Type B pancreatic cell (in vitro differentiated cells): ENCODE measurements at places on chromosomes 6 and 20.

DNA sequence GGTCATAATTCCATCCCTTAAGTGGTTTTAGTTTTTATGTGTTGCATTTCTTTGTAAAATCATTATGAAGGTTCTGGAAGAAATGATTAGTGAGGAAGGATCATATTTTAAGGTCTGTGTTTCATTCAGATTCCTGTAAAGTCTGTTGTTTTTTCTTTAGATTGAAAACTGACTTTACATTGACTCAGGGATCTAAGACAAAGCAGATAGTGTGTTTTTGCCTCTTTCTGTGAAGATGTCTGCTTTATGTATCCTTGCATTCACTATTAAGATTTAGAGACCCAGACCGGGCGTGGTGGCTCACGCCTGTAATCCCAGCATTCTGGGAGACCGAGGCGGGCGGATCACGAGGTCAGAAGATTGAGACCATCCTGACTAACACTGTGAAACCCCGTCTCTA is 225.7 kb downstream of the SAMD5 start:
- H3K4me3 ChIP-seq = no peak overlapping the region
- H3K4me1 ChIP-seq = peaks cover 13% of the 10 kb centered on the region
- H3K27me3 ChIP-seq = no peaks in the 10 kb centered on the region
- no peak for DNase-seq
- no peaks in the 10 kb centered on the region for H3K36me3 ChIP-seq
- no peak overlapping the region for H3K27ac ChIP-seq

- no peak for DNase-seq
- peaks cover 9% of the 10 kb centered on the region for H3K4me1 ChIP-seq
- no peaks in the 10 kb centered on the region for H3K36me3 ChIP-seq
Measured at GRCh38 chr6:13243033-13243432, 85.3 kb downstream of the TBC1D7 start.

DNA sequence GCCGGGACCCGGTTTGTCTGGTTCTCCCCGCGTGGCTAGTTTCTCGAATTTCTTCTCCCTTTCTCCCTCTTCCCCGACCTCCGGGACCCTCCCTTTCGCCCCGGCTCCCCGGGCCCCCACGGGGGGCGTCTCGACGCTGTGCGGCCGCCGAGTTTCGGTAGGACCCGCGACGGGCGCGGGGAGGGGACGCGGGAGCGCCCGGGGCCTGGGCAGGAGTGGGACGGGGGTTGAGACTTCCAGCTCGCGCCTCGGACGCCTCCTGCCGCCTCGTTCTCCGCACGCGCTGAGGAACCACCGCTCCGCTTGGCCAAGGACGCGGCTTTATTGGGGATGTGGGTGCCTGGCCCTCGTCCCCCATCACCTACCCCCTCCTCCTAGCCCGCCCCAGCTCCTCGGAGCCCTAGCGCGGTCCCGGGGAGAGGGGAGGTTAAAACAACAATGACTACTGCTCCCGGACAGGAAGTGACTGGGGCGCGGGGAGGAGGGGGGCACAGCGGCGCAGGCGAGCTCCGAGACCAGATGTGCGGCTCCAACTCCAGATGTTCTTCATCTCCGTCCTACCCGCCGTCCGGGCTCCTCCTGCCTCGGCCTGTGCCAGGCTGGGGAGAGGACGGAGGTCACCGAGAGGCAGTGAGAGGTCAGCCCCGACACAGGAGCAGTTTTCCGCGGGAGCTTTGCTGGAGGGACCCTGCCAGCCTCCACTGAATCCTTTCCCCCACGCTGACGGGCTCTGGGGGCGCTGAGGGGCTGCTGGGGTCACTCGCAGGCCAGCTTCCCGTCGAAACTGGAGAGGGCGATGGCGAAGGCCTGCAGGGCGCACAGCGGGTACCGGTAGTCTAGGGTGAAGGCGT is 917 bp upstream of the TEAD3 start:
- H3K4me1 ChIP-seq = peaks cover 42% of the 10 kb centered on the region
- H3K4me3 ChIP-seq = peak overlapping the region; percentile 89

DNA sequence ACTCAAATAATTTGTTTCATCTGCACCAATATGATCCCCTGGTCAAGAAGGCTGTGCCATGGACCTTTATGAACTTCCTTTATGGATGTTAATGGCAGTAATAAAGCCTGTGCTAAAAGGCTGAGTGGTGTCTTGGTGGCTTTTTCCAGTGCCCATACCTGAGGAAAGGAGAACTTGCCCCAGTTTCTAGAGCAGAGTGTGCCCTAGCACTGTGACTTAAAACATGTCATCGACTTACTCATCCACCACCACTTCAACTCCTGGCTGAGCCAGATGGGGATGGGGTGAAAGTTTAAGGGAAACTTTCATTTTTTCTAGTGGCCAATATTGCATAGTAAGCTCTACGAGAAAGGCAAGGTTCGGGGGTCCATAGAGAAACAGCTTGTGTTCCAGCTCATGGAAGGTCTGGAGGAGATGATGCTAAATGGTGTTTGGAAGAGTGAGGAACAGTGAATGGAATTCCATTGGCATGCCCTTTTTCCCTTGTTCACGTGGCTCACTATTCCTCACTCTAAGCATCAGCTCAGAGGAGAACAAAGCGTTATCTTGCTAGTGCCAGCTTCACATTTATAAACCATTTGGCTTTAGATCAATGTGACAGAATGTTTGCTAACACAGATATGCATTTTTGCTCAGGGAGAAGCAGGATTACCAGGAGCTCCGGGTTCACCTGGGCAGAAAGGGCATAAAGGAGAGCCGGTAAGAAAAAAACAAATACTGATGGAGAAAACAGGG is 71.2 kb downstream of the COL19A1 start:
- no peak overlapping the region for H3K4me3 ChIP-seq
- H3K27me3 ChIP-seq = no peaks in the 10 kb centered on the region
- H3K27ac ChIP-seq = no peak overlapping the region
- no peaks in the 10 kb centered on the region for H3K36me3 ChIP-seq
- DNase-seq = no peak

DNA sequence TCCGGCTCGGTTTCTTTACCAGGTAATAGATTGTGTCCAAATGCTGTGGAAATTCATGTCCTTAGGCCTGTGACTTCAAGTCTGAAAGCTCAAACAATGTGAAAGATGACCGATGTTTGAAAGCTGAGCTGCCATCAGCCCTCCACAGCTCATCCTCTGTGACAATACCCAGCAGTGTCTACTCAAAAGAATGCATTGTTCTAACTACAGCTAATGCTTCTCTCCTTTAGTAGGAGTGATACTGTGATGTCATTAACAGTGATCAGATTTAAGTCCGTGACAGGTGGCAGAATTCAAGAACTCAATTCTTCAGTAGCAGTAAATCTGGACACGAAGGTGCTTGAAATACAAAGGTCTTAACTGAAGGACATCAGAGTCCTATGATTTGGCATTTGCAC is 97.3 kb downstream of the RCAN2 start:
- H3K27ac ChIP-seq = no peak overlapping the region
- H3K4me1 ChIP-seq = no peaks in the 10 kb centered on the region
- H3K4me3 ChIP-seq = no peak overlapping the region
- H3K27me3 ChIP-seq = peaks cover 4% of the 10 kb centered on the region

- H3K36me3 ChIP-seq = no peaks in the 10 kb centered on the region
- H3K4me3 ChIP-seq = peak overlapping the region; percentile 78
- peaks cover 3% of the 10 kb centered on the region for H3K27me3 ChIP-seq
- H3K4me1 ChIP-seq = peaks cover 21% of the 10 kb centered on the region
Measured at GRCh38 chr6:125611573-125612344, 137.7 kb upstream of the HEY2 start.

GRCh38 chr6:22436134-22436533 is 133.2 kb upstream of the HDGFL1 start:
- H3K36me3 ChIP-seq = no peaks in the 10 kb centered on the region
- H3K27me3 ChIP-seq = no peaks in the 10 kb centered on the region
- H3K27ac ChIP-seq = no peak overlapping the region
- H3K4me3 ChIP-seq = no peak overlapping the region
- no peak for DNase-seq
- H3K4me1 ChIP-seq = no peaks in the 10 kb centered on the region

- no peak for DNase-seq
- peaks cover 28% of the 10 kb centered on the region for H3K36me3 ChIP-seq
- H3K27ac ChIP-seq = no peak overlapping the region
- peaks cover 32% of the 10 kb centered on the region for H3K4me1 ChIP-seq
- H3K27me3 ChIP-seq = no peaks in the 10 kb centered on the region
Measured at GRCh38 chr20:50142812-50143211, 10.7 kb downstream of the PEDS1 start.

GRCh38 chr20:62812181-62812906 is 4.5 kb upstream of the COL9A3 start:
- no peak overlapping the region for H3K4me3 ChIP-seq
- DNase-seq = no peak

DNA sequence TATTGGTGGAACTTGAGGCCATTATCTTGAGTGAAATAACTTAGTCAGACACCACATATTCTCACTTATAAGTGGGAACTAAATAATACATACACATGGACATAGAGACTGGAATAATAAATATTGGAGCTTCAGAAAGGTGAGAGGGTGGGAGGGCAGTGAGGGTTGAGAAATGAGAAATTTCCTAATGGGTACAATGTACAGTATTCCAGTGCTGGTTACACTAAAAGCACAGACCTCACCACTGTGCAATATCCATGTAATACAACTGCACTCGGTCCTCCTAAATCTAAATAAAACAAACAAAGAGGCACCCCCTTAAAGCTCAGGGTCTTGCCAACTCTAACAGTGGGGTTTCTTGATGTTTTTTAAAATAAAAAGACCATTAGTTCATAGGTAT is 53.2 kb downstream of the IGF2R start:
- H3K27ac ChIP-seq = no peak overlapping the region
- H3K36me3 ChIP-seq = peaks cover 48% of the 10 kb centered on the region

GRCh38 chr20:56157530-56158203 is 90.9 kb upstream of the MC3R start:
- H3K36me3 ChIP-seq = no peaks in the 10 kb centered on the region
- H3K4me1 ChIP-seq = no peaks in the 10 kb centered on the region
- H3K27ac ChIP-seq = no peak overlapping the region

- peaks cover 32% of the 10 kb centered on the region for H3K27me3 ChIP-seq
- no peak overlapping the region for H3K4me3 ChIP-seq
- no peaks in the 10 kb centered on the region for H3K4me1 ChIP-seq
- DNase-seq = no peak
- H3K36me3 ChIP-seq = no peaks in the 10 kb centered on the region
Measured at GRCh38 chr6:153804755-153805330, 234.2 kb upstream of the OPRM1 start.

DNA sequence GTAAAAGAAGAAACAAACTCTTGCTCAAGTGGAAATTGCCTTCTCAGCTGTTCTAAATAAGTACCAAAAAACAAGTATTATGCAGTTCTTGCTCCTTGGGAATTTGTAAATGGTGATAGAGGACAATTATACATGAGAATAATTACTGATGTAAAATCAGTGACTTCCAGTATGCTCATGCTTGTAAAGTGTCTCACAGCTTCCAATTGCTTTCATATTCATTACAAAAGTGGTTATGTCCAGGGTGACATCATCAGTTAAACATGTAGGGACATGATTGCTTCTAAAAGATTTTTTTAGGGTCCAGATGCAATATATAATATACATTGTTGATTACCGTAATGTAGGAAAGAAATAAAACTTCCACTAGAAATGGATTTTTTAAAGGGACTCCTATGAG is 122.8 kb upstream of the B3GAT2 start:
- no peak overlapping the region for H3K4me3 ChIP-seq
- no peak for DNase-seq
- no peaks in the 10 kb centered on the region for H3K36me3 ChIP-seq
- no peaks in the 10 kb centered on the region for H3K27me3 ChIP-seq

- no peaks in the 10 kb centered on the region for H3K4me1 ChIP-seq
- no peaks in the 10 kb centered on the region for H3K27me3 ChIP-seq
- H3K36me3 ChIP-seq = no peaks in the 10 kb centered on the region
- no peak overlapping the region for H3K27ac ChIP-seq
- no peak for DNase-seq
Measured at GRCh38 chr6:77245026-77245425, 218.3 kb downstream of the HTR1B start.

DNA sequence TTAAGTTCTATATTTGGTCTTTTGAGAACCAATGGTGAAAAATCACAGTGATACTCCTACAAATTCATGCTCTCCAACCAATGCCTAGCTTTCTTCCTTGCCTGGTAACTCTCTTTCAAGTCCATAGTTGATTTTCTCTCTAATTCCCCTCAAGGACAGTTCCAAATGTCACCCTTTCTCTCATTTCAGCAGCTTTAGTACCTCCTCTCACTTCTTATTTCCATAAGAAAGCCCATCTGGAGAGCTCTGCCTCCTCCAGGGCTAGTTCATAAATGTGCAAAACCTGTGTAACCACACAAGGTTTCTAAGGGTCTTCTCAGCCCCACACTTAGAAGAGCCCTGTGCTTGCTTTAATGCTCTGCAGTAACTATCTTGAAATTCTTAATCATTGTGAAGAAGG is 155.4 kb upstream of the PLCB4 start:
- no peaks in the 10 kb centered on the region for H3K27me3 ChIP-seq
- no peak for DNase-seq
- H3K36me3 ChIP-seq = no peaks in the 10 kb centered on the region

GRCh38 chr20:50277064-50277415 is 86.4 kb downstream of the CEBPB start:
- H3K4me3 ChIP-seq = no peak overlapping the region
- no peak for DNase-seq
- peak overlapping the region; percentile 57 for H3K27ac ChIP-seq
- H3K4me1 ChIP-seq = peaks cover 16% of the 10 kb centered on the region

GRCh38 chr6:119436583-119436982 is 87.0 kb upstream of the MAN1A1 start:
- no peak for DNase-seq
- no peak overlapping the region for H3K27ac ChIP-seq
- no peaks in the 10 kb centered on the region for H3K4me1 ChIP-seq
- H3K27me3 ChIP-seq = no peaks in the 10 kb centered on the region

DNA sequence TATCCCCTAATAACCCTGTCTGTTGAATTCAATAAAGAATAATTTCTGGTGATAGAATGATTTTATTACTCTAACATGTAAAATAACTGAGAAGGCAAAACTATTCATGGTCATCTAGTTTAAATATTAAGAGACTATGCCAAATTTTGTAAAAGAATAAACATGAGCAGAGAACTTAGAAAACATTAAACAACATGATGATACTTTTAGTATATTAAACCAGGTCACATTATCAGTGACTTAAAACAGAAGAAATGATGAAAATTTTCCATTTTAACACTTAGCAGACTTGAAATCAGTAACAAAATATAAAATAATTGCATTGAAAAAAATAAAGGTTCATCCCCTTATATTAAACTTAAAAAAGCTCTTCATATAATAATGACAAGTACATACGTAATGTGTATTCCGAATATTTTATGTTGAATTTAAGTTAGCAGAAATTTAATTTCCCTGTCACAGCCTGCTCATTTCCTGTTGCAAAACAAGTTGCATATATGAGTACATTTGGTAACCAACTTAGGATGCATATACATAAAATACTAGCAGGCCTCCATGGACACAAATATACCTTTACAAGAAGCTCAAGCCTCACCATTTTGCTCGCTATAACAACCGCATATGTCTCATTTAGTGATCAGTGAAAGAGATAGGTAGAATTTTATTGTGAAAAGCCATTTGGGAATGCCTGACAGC is 40.6 kb downstream of the DTNBP1 start:
- H3K27ac ChIP-seq = peak overlapping the region; percentile 31
- no peaks in the 10 kb centered on the region for H3K27me3 ChIP-seq
- H3K4me1 ChIP-seq = peaks cover 23% of the 10 kb centered on the region
- no peak for DNase-seq
- no peaks in the 10 kb centered on the region for H3K36me3 ChIP-seq
- no peak overlapping the region for H3K4me3 ChIP-seq

- H3K36me3 ChIP-seq = no peaks in the 10 kb centered on the region
- H3K4me1 ChIP-seq = peaks cover 10% of the 10 kb centered on the region
- no peak overlapping the region for H3K4me3 ChIP-seq
- no peak overlapping the region for H3K27ac ChIP-seq
Measured at GRCh38 chr6:85460921-85461797, 11.3 kb downstream of the NT5E start.

- H3K4me3 ChIP-seq = no peak overlapping the region
- H3K27ac ChIP-seq = no peak overlapping the region
- H3K4me1 ChIP-seq = no peaks in the 10 kb centered on the region
Measured at GRCh38 chr6:94389218-94389617, 969.9 kb upstream of the EPHA7 start.
